Breast epithelium (tissue), 4 donors: ENCODE measurements at places on chromosomes 2 and 18.

DNA sequence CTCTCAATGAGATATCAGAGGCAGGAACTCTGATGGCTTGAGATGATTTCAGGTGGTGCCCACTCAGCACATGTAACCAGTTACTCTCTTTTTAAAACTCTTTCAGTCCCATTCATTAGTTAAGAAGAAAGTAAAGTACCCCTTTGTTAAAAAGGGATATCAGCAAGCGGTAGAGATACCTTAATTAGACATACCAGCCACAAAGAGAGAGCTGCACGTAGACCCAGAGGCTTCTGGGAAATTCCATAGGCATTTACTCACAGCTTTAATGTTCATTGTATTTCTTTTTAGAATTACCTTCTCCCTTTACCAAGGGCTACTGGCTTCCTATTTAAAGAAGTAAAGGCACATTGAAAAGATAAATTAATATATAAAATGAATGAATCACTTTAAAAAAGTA is 63.3 kb downstream of the LYPD6B start:
- H3K27ac ChIP-seq, result no peak overlapping the region
- H3K4me3 ChIP-seq, result no peak overlapping the region
- no peaks in the 10 kb centered on the region for H3K27me3 ChIP-seq

- peak; percentile 25 for DNase-seq
- peaks cover 4% of the 10 kb centered on the region for H3K4me1 ChIP-seq
- H3K36me3 ChIP-seq, result no peaks in the 10 kb centered on the region
- no peaks in the 10 kb centered on the region for H3K27me3 ChIP-seq
- no peak overlapping the region for H3K27ac ChIP-seq
These were observed 109.9 kb upstream of the CTDP1 start for GRCh38 chr18:79569720-79570119.

DNA sequence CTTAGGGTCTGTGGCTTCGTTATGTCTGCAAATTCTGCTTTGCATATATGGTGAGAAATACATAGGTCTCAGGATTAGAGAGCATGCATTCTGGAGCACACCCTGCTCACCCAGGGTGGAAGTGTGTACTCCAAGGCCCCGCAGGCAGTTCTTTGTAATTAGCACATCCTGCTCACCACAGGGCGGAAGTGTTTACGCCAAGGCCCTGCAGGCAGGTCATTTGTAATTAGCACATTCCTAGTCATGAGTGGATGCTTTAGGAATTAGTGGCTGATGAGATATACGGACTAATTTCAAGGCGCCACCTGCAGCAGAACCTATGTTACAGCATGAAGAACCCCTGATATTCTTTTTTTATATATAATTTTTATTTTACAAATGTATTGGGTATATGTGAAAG is 4.2 kb downstream of the ALLC start:
- H3K4me3 ChIP-seq, result no peak overlapping the region
- no peak overlapping the region for H3K27ac ChIP-seq
- peak; percentile 15 for DNase-seq
- H3K36me3 ChIP-seq, result no peaks in the 10 kb centered on the region

GRCh38 chr18:78696698-78697435 is 282.8 kb upstream of the SALL3 start:
- H3K4me1 ChIP-seq, result no peaks in the 10 kb centered on the region
- H3K27me3 ChIP-seq, result no peaks in the 10 kb centered on the region
- no peak for DNase-seq
- no peak overlapping the region for H3K4me3 ChIP-seq

- no peaks in the 10 kb centered on the region for H3K27me3 ChIP-seq
- H3K36me3 ChIP-seq, result no peaks in the 10 kb centered on the region
- no peak overlapping the region for H3K27ac ChIP-seq
- DNase-seq, result no peak
- no peak overlapping the region for H3K4me3 ChIP-seq
These were observed 87.3 kb upstream of the ATG16L1 start for GRCh38 chr2:233164128-233164635.

- H3K4me3 ChIP-seq, result no peak overlapping the region
- H3K4me1 ChIP-seq, result no peaks in the 10 kb centered on the region
- no peaks in the 10 kb centered on the region for H3K36me3 ChIP-seq
- DNase-seq, result no peak
- H3K27me3 ChIP-seq, result no peaks in the 10 kb centered on the region
- H3K27ac ChIP-seq, result no peak overlapping the region
These were observed 187.5 kb downstream of the TWIST2 start for GRCh38 chr2:239035361-239035814.

DNA sequence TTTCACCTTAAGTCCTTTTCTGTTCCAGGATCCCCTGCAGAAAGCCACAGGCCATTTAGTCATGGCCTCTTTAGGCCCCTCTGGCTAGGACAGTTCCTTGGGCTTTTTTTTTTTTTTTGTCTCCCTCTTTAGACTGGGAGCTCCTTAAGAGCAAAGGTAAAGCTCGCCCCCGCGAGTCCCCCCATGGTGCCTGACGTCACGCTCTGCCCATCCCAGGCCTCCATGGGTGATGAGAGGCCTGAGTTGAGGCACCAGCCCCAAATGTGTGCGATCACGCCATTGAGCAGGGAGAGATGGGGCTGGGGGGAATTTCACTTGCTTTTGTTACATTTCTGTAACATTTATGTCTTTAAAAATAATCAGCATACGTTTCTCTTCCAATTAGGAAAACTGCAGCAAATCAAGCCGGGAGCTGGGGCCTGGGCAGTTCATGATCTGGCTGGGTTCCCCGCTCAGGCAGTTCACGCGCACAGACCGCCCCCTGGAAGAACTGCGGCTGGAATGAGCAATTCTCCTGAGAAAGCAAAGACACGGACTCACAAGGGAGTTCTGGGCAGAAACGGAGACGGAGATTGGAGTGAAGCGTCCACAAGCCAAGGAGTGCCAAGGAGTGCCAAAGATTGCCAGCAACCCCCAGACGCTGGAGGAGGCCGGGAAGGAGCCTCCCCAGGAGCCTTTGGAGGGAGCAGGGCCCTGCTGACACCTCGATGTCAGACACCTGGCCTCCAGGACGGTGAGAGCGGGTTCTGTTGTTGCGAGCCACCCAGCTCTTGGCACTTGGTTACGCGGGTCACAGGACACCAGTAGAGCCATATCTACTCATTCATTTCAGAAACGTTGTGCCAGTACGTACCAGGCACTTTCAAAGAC is 108.4 kb upstream of the ODC1 start:
- no peaks in the 10 kb centered on the region for H3K36me3 ChIP-seq
- no peak overlapping the region for H3K4me3 ChIP-seq
- H3K27me3 ChIP-seq, result no peaks in the 10 kb centered on the region
- DNase-seq, result no peak
- H3K27ac ChIP-seq, result no peak overlapping the region

DNA sequence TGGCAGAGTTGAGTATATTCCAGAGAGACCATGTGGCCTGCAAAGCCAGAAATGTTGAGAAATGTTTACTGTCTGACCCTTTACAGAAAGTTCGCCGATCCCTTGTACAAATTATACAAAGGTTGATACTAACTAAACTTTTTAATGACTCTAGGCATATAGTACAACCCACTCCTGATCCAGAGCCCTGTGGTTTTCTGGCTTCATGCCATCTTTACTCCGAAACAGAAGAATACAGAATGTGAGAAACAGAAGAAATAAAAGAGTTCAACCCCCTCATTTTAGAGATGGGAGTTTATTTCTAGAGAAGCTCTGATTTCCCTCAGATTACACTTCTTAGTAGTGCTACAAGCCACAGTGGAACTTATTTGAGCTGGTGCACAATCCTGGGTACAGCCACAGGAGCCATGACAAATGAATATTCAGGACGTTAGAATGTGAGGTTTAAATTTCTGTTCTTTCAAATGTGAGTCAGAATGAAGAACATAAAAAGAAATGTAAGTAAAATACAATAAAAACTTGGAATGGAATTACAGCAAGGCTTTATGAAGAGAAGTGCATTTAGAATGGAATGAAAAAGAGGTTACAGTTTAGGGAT is 38.0 kb upstream of the SMCHD1 start:
- H3K27ac ChIP-seq, result no peak overlapping the region
- H3K4me3 ChIP-seq, result no peak overlapping the region
- no peak for DNase-seq
- H3K36me3 ChIP-seq, result no peaks in the 10 kb centered on the region
- no peaks in the 10 kb centered on the region for H3K4me1 ChIP-seq
- no peaks in the 10 kb centered on the region for H3K27me3 ChIP-seq

DNA sequence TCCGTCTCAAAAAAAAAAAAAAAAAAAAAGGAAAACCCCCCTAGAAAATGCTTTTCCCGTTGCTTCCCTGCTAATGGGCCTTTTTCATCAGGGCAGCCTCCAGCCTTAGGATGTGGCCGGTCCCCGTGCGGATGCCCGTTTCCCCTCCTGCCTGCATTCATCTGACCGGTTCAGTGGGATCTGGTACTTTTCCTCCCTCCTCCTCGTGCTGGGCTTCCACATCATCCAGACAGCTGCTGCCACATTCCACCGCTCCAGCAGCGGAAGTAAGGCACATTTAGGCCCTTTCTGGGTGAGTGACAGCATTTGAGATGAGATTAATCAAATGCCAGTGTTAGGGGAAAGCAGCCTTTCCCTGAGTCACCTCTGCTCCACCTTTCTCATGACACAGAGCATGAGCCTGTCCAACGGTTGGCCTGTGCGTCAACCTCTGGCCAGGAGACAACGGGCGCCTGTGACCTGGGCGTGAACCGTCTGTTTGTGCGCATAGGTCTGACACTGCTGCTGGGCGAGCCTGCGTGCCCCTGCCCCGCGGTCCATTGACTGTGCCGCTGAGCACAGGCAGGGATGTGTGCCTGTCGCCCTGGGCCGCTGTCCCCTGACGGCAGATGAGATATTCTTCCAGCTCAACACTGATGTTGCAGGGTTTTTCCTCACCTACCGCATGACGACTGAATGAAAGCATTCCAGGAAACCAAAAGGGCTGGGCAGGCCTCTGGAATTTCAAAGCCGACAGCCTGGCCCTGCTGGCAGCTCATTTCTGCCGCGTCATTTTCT is 174.0 kb downstream of the TGIF1 start:
- H3K4me1 ChIP-seq, result peaks cover 16% of the 10 kb centered on the region
- H3K36me3 ChIP-seq, result no peaks in the 10 kb centered on the region
- peak overlapping the region; percentile 52 for H3K4me3 ChIP-seq
- DNase-seq, result peak; percentile 88

- no peaks in the 10 kb centered on the region for H3K27me3 ChIP-seq
- H3K4me1 ChIP-seq, result no peaks in the 10 kb centered on the region
- DNase-seq, result no peak
- no peak overlapping the region for H3K27ac ChIP-seq
These were observed 54.1 kb downstream of the SLC8A1 start for GRCh38 chr2:40397765-40398164.

GRCh38 chr2:29050591-29050990 is 23.7 kb downstream of the PCARE start:
- no peak overlapping the region for H3K4me3 ChIP-seq
- H3K27ac ChIP-seq, result no peak overlapping the region
- no peaks in the 10 kb centered on the region for H3K4me1 ChIP-seq

DNA sequence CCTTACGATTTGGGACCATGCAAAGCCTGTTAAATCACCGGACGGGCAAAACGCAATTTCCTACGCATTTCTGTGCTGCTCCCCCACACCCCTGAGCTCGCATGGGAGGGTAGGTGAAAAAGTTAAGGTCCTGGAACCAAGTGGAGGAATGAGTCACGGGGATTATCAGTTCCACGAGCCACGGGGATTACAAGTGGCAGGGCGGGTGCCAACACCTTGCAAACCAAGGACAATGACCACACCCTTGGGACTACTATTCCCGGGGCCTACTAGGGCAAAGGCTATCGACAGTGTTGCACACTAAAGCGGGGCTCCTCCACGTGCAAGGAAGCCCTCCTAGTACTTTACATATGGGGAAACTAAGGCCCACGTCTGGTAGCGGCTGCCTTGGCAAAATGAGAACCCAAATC is 447 bp downstream of the RETSAT start:
- peaks cover 7% of the 10 kb centered on the region for H3K4me1 ChIP-seq
- no peaks in the 10 kb centered on the region for H3K27me3 ChIP-seq
- DNase-seq, result no peak
- no peaks in the 10 kb centered on the region for H3K36me3 ChIP-seq
- peak overlapping the region; percentile 85 for H3K27ac ChIP-seq

- no peak for DNase-seq
- no peaks in the 10 kb centered on the region for H3K4me1 ChIP-seq
- H3K4me3 ChIP-seq, result no peak overlapping the region
- H3K27me3 ChIP-seq, result no peaks in the 10 kb centered on the region
These were observed 56.6 kb upstream of the HK2 start for GRCh38 chr2:74777161-74777900.

DNA sequence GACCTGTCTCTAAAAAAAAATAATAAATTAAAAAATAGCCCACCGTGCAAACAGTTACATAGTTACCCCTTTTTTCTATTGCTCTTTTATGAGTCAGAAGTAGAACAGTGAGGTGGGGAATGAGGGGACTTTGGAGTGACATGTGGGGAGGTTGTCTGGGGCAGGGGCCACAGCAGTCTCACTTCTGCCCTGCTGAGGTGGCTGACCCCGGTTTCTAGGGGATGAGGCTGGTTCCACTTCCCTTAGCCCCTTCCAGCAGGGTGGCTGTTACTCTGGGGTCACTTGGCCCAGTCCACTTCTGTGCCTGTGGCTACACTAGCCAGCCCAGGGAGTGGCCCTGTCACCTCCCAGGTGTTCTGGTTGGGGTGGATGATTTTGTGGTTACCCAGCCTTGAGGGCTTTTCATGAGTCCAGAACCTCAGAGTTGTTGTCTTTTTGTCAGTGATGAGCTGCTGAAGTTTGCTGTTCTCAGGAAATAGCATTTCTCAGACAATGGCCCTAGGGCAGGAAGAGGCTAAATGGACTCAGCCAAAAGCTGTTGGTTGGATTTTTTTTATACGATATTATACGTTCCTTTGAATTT is 28.0 kb upstream of the SCLY start:
- H3K36me3 ChIP-seq, result no peaks in the 10 kb centered on the region
- DNase-seq, result no peak
- no peaks in the 10 kb centered on the region for H3K4me1 ChIP-seq
- no peak overlapping the region for H3K4me3 ChIP-seq

DNA sequence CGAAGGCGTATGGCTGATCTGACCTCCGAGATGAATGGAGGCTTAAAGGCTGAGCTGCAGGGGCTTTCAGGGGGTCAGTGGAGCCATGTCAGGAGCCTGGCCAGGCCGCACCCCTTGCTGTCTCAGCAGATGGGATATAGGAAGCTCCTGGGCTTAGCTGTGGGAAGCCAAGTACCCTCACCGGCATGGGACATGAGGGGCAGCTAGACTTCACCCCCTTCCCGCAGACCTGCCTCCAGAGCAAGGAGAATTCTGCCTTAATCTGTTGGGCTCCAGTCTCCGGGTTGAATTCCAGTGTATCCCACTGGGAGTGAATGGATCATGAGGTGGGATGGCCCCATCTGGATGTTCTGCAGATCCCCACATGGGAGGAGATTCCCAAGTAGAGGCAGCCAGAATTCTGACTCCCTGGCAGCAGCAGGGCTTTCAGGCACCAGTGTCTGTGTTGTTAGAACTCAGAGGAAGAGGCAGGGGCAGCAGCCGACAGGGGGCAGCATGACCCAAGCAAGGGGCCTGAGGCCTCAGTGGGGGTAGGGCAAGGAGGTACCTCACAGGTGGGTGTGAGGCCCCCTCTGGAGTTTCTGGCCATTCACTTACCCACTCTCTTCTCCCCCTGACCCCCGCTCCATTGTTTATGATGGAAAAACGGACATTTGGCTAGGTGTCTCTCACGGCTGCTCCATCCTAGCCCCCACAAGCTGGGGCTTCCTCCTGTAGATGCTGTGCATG is 19.1 kb downstream of the CAPG start:
- DNase-seq, result no peak
- H3K27ac ChIP-seq, result no peak overlapping the region
- no peak overlapping the region for H3K4me3 ChIP-seq

GRCh38 chr2:106708209-106708608 is 177.8 kb downstream of the ST6GAL2 start:
- no peak overlapping the region for H3K27ac ChIP-seq
- peaks cover 4% of the 10 kb centered on the region for H3K36me3 ChIP-seq
- DNase-seq, result no peak

- H3K27me3 ChIP-seq, result no peaks in the 10 kb centered on the region
- H3K4me1 ChIP-seq, result no peaks in the 10 kb centered on the region
- no peak overlapping the region for H3K27ac ChIP-seq
- H3K4me3 ChIP-seq, result no peak overlapping the region
- H3K36me3 ChIP-seq, result no peaks in the 10 kb centered on the region
These were observed 86.8 kb downstream of the ADCYAP1 start for GRCh38 chr18:991441-991840.
